ENCODE measurements at places on chromosomes 1 and 21. TPM values are rescaled to one million over a fixed set of nuclear protein-coding genes. Genes with fewer than 3 reads are reported as not detected.
A peak's percentile ranks its signal among the peaks of the same experiment; 100 is the strongest.

MXRA8 gene
- 397 TPM for total RNA-seq

DNA sequence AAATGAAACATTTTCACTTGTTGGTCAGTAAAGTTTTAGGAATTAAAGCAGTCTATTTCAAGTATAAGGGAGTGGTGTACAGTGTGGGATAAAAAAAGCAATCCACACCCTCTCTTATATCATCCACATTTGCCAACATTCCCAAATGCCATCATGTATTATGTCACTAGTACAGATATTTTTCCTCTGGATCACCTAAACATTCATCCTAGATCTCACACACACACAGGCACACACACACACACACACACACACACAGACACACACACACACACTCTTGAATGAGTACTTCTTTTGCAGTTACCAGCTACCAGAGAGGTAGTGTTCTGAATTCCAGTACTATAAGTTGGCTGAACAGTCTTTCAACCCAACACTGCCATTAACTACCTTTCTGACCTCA lies 1369.1 kb upstream of the ADGRL4 start:
- DNase-seq, result peak; percentile 91

DNA sequence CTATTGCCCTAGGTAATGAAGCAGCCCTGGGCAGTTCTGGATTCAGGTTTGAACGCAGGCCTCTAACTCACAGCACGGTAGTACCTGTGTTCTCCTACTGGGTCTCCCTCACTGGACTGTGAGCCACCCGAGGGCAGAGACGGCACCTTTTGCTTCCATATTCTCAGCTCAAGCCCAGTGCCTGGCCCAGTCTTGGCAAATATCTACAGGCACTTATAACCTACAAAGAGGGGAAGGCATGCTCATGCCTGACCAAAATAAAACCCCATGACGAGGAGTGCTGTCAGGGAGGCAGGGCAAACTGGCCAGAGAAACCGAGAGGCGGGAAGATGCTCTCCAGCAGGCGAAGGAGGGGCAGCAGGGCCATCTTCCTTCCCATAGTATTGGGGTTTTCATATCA lies 91.1 kb downstream of the DDX20 start:
- DNase-seq, result no peak

DNA sequence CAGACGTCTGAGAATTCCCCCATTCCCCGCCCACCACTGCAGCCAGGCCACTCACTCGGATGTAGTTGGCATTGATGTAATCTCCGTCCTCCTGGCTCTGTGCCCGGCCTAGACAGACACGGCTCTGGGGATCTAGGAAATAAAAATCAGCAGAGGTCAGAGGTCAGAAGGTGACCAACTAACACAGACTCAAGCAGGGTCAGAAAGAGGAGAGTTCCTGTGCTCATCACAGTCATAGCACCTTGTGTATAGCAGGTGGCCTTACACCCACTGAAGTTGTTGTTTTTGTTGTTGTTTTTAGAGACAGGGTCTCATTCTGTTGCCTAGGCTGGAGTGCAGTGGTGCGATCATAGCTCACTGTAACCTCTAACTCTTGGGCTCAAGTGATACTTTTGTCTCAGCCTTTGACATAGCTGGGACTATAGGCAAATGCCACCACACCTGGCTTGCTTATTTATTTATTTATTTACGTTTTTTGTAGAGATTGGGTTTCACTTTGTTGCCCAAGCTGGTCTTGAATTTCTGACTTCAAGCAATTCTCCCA lies 4.9 kb downstream of the PTPN7 start:
- DNase-seq, result peak; percentile 11

DNA sequence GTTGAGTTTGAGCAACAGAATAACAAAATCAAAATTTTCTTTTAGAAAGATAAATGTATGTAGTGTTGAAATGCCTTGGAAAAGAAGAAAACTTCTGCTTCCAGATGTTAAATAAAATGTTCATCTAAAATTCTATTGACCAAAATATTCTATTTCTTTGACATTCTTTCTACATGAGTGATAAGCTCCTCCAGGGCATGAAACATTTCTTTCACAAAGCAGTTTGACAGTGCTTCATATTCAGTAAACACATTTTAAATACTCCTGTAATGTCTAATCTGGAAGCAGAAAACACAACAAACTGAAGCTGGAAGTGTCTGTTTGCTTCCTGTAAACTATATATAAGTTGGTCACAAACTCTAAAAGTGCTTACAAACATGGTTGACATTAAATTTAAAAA lies 61.5 kb downstream of the RGS21 start:
- no peak for DNase-seq

DNA sequence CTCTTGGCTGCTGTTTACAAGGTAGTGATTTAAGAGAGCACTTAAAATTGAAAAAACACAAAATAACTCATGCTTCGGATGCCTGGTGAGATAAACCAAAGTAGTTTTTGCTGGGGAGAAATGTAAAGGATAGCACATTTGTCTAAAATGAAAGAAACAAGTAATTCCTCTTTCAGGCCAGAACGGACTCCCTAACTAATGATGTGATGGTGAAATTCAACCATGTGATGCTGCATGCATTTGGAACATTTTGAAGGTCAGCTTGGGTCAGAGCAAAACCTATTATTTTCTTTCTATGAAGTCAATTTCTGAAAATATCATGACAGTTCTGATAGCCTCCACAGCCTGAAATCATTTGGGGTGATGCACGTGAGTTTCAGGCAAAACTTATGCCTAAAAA lies 27.6 kb downstream of the NMNAT2 start:
- DNase-seq, result no peak

RHBG gene
- not detected for total RNA-seq

FAAP20 gene
- total RNA-seq, result 23.1 TPM

THEM5 gene
- not detected for total RNA-seq

DNA sequence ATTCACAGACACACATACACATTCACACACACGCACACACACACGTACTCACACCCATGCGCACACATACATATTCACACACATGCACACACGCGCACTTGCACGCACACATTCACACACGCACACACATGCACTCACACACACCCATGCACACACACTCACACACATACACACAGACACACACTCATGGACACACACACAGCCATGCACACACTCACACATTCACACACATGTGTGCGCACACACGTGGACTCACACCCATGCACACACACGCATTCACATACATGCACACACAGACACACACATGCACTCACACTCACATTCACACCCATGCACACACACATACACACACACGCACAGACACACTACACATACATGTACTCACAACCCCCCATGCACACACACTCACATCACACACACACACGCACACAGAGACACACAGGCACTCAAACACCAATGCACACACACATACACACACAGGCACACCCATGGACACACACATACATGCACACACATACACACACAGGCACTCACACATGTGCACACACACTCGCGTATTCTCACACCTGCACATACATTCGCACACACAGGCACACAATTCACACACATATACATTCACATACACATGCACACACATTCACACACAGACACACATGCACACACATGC lies 589.1 kb downstream of the PTPRU start:
- DNase-seq, result no peak

DNA sequence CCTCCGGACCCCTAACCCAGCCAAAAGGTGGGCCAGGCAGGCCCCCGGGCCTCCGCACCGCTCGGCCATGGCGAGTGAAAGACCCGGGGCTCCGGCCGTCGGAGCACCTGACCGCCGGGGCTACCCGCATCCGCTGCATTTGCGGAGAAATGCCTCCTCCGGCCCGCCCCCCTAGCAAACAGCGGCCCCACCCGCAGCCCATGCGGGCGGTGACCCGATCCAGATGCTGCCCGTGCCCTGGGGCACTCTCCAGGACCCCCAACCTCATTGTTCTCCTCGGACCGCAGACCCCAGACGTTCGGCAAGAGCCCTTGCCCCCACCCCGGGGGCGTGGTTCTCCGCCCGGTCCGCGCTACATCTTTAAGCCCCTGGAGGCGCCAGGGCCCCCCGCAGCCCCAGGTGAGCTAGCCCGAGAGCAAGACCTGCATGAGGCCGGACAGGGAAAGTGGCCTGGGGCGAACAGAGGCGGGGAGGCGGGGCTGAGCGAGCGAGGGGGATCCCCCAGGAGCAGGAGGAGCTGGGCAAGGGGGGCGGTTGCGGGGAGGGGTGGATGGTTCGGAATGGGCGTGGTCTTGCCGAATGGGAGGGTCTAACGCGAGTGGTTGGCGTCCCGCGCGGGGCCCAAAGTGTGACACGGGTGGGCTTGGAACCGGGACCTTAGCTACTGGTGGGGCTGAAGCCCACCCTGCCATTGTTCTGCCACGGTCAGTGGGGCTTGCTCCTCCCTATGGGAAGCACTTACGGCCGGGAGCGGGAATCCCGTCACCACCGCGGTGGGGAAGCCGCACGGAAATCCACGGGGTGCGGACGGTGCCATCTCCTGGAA lies 6.3 kb upstream of the CRYBG2 start:
- no peak for DNase-seq

DNA sequence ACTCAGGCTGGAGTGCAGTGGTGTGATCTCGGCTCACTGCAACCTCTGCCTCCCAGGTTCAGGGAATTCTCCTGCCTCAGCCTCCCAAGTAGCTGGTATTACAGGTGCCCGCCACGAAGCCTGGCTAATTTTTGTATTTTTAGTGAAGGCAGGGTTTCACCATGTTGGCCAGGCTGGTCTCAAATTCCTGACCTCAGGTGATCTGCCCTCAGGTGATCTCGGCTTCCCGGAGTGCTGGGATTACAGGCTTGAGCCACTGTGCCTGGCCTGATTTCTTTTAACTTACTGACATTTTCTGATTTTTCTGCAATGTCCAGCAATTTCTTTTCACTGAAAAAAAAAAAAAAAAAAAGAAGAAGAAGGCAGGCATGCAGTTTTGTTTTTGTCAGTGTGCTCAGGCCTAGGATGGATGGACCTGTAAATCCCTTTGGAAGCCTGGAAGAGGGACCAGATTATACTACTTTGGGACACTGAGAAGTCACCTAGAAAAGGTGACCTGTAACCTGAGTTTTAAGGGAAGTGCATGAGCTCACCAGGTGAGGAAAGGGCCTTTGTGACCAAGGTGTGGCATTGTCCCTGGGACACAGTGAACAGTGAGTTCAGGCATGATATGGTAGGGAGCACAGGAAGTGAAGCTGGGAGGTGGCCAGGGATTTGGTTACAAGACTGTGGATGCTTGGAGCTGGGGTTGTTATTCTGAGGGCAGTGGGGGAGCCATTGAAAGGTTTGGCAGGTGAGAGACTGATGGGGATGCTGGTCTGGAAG lies 2.7 kb upstream of the TMEM61 start:
- DNase-seq, result no peak

- peak; percentile 66 for DNase-seq
Observed at GRCh38 chr1:66940981-66941380, 16.2 kb downstream of the MIER1 start.

DNA sequence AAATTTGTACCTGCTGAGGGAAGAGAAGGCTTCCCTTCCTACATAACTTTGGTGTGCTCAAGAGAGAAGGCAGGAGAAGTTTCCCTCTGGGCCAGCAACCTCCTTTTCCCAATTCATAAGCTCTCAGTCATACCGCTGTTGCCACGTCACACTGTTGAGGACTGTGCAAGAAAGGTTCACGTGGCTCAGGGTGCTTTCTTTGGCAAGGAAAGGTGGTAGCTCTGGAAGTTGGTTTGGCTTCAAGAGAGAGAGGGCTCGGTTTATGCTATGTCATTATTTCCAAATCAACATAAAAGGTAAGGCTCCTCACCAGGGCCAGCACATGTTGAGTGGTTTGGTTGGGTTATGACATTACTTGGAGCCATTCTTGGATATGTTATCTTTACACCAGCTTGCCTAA lies 77.3 kb downstream of the TNFSF18 start:
- no peak for DNase-seq

NID1 gene
- total RNA-seq, result 29.3 TPM

GRCh38 chr1:72845381-72845780 lies 563.0 kb upstream of the NEGR1 start:
- DNase-seq, result peak; percentile 7

DCDC2B gene
- total RNA-seq, result not detected

- no peak for DNase-seq
Observed at GRCh38 chr1:230068621-230068873, 1.5 kb downstream of the GALNT2 start.

GRCh38 chr1:5568321-5568720 lies 423.9 kb downstream of the NPHP4 start:
- DNase-seq, result no peak

BECN2 gene
- not detected for total RNA-seq

DNA sequence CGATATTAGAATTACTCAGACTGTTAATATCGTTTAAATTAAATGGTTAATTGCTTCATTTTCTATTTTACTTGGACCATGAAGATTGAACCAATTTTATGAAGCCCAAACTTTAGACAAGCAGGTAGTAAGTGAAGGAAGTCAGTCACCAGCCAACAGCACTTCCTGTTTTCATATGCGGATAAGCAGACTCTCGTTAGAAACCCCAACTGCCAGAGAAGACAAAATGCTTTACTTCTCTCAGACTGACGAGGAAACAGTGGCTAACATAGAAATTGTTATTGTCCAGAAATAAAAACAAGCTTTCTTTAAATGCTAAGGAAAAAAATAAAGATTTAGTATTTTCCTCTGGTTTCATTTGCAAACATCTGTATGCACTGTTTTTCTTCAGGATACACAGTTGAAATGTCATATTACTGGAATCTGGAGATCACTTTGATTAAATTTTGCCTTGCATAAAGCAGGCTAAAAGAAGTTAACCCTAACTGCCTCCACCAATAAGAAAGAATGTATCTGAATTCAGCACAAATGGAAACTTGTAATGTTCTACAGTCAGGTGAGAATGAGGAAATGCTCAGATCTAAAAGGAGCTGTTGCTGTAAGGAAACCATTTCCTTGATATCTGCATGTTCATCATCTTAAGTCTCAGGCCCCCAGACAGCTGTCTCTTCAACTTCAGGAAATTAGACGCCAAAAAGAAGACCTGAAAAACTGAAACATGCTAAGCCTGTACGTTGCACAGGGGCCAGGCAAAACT lies 129.8 kb upstream of the SAMSN1 start:
- no peak for DNase-seq

- no peak for DNase-seq
Observed at GRCh38 chr1:183061194-183061593, 38.0 kb downstream of the LAMC1 start.

- DNase-seq, result no peak
Observed at GRCh38 chr1:58397187-58397820, 149.2 kb downstream of the OMA1 start.

DNA sequence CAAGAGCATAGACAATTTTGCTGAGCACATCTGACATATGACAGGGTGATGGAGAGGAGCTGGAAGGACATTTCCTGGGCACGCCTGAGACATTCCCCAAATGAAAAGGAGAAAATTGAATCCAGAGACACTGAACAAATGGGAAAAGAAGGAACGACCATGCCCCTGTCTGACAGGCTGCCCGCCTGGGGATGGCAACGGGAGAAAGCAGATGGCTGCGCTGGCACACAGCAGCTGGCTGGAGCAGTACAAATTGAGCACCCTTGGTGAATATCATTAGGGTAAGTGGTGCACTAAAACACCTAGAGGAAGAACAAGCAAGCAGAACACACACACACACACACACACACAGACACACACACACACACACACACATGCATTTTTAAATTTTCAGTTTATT lies 174.3 kb upstream of the DUSP10 start:
- no peak for DNase-seq

- peak; percentile 24 for DNase-seq
Observed at GRCh38 chr1:108592030-108592759, 32.3 kb downstream of the EEIG2 start.
